ENCODE measurements at places on chromosomes 13 and 19. TPM values are rescaled to one million over a fixed set of nuclear protein-coding genes. Genes with fewer than 3 reads are reported as not detected.
A peak's percentile ranks its signal among the peaks of the same experiment; 100 is the strongest.

- DNase-seq = no peak
Observed at GRCh38 chr19:29432677-29433076, 93.1 kb upstream of the VSTM2B start.

DNA sequence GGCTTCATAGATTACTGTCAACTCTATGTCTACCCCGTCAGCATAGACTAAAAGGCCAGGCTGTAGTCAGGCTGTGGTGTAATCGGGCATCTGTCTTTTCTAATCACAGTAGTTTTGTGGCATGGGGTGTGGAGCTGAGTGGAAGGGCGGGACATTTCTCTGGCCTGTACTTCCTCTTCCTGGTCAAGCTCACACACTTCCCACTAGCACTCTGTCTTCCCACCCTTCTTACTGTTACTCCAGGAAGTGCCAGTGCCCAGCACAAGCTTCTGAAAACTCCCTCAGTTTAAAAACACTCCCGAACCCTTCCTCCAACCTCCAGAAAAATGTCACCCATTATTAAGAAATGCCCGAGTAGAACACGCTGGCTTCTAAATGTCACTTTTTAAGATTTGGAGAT lies 229.8 kb downstream of the KLF5 start:
- DNase-seq = no peak

FGF22 gene
- total RNA-seq = not detected

DNA sequence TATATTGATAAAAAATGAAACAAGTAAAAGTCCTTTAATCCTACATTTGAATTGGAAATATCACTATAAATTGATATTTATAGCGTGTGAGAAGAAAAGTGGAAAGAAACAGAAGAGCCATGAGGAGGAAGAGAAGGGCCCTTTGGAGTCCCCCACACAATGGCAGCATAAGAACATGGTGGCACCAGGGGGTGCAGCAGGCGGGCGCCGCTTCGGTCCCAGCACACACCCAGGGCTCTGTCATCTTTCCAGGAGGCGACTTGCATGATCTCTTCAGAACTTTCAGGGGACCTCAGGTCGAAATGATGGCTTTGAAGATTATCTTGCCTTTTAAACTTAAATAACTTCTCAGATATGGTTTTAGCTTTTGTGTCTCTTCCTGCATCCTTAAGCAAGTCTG lies 91.8 kb downstream of the TUBGCP3 start:
- no peak for DNase-seq

- DNase-seq = no peak
Observed at GRCh38 chr19:39115105-39115847, 10.3 kb upstream of the PAK4 start.

GRCh38 chr19:13102666-13103580 lies at the start of gene LYL1:
TSS of gene LYL1 (minus strand) at chr19:13102858. CDS start at chr19:13101171, 1,687 bp downstream.
- no peak for DNase-seq

DNA sequence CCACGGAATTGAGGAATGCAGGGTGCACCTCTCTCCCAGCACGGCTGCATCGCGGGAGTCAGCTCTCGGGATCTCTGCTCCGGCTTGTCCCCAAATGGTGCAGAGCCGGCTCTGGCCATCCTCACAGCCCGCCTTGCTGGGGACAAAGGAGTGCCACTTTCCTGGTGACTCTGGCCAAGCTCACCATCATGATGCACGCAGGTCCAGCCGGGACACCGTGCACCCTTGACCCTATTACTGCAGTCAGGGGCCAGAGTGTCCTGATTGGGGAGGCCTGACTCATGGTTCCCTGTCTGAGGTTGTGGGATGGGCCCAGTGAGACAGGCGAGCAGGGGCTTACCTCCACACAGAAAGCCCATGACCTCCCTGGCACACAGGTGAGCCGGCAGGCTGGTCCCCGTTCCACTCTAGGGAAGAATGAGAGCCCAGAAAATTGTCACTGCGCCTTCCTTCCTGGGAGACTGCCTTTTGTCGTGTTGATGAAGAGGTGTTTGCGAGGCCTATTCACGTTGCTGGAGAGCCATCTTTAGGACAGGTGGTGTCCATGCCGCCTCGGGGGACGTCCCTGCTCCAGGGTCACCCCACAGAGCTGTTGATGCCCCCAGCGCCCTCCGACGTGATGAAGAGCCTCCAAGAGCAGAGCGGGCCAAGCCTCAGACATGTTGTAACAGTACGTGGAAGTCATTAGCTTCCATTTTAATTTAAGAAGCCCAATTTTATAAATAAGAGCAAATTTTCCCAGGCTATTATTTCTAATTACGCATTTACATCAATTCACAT lies 18.5 kb upstream of the VSTM2B start:
- no peak for DNase-seq

RXFP2 gene
- not detected for total RNA-seq

CCL25 gene
- total RNA-seq = not detected

- no peak for DNase-seq
Observed at GRCh38 chr19:13220847-13221246, 70.6 kb downstream of the IER2 start.

DNA sequence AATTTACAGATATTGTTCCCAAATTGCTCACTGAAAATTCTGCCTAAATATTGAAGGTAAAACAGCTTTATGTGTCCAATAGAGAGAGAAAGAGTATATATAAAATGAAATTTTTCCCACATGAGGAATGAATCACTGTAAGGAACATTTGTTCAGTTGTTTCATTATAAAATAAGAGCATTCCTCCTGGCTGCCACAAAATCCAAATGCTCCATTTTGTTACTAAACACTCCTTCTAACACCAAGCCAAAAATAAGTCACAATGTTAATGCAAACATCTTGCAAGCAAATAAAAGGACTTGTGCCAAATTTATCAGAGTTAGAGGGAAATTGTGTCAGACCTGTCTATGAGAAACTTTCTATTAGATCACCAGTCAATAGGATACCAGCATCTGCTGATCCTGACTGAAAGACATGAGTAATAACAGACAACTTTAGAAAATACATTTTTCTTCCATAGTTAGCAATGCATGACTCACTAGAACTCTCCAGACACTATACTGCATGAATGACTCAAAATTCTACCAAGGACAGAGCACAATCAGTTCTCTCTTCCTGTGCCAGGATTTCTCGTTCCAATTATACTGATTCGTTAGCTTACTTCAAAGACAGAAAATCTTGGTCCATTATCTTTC lies 83.5 kb upstream of the FNDC3A start:
- no peak for DNase-seq

FOSB gene
- total RNA-seq = 1.2 TPM

CGB2 gene
- total RNA-seq = not detected

DMKN gene
- 19.6 TPM for total RNA-seq

DNA sequence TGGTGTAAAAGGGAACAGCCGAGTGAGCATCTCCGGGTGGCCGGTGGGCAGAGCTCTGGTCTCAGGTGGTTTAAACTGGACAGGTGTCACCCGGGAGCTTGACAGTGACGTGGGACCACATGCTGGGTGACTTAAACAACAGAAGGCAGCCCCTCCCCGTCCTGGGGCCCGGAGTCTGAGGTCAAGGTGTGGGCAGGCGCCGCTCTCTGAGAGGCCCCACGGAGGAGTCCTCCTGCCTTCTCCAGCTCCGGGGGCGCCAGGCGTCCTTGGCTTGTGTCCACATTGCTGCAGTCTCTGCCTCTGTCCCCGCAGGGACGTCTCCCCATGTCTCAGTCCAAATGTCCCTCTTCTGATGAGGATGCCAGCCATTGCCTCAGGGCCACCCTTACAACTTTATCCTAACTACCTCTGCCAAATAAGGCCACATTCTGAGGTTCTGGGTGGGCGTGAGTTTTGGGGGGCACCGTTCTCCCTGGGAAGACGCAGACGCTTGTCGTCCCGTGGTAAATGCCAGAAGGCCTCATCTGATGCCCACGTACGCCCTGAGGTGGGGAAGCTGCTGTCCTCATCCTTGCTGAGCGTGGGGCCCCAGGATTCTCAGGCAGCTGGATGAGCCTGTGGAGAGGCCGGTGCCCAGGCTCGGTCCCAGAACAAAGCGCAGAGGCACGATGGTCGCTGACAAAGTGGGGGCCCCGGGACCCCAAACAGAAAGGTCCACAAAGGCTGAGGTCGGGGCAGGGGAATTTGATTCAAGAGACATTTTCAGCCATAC lies 12.9 kb downstream of the GZMM start:
- no peak for DNase-seq

PLPP2 gene
- total RNA-seq = 138 TPM

GRCh38 chr19:2239771-2240770 lies 3.4 kb downstream of the SF3A2 start:
- DNase-seq = no peak

DNA sequence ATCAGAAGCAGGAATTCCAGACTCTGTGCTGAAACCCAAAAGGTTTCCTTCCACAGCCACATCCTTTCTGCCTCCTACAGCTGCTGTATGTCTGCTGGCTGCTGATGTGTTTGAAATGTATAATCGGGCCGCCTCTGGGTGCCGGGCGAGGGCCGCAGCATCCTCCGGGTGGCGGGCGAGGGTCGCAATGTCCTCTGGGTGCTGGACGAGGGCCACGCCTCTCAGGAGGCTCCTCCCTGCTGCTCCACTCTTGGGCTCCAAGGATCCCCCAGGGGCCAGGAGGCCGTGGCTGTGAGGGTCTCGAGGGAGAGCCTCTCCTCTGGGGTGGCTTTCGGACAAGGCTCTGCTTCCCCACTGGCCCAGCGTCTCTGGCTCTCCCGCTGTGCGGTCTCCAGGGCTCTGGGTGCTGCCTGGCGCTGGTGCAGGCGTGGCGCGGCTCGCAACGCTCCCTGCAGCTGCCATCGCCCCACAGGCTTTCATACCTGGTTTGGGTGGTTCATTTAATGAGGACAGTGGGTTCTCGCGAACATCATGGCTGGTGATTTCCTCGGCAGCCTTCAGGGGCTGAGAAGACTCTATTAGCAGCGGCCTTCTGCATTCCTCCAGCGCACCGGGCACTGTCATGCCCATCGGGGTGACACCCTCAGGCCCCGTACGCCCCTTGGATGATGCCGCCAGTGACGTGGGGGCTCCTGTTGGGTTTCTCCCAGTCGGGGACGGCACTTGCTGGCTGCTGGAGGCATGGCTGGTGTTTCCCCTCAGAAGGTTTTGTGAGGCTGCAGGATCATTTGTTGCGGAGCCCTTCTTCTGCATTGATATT lies 41.8 kb upstream of the GRTP1 start:
- DNase-seq = no peak

NCAN gene
- not detected for total RNA-seq

DNA sequence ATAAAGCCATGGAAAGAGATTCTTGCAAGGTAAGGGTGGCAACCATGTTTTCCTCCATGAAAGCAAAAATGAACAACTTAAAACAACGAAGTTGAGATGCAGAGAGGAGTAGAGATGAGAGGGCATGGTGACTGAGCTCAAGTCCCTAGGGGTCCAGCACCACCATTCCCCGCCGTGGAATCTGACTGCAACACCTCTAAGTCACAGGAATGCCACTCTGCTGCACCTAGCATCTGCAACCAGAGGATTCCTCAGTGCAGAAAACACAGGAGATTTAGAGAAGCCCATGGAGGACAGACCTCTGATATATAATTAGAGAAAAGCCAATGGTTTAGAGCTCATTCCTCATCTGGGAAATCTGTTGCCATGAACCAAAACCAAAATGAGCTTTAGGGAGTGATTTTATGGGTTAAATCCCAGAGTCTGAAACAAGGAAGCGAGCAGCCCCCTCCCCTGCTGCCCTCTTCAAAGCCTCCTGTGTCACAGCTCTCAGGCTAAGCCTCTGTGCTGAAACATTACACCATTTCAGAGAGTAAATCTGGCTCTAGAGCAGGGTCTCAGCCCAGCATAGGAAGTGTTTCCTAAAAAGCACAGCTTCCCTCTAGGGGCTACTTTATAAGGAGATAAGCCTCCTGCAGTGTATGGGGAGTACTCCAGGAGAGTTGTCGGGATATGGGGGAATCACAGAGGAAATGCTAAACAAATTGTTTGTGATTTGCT lies 1043.6 kb downstream of the UQCRFS1 start:
- DNase-seq = no peak

DNA sequence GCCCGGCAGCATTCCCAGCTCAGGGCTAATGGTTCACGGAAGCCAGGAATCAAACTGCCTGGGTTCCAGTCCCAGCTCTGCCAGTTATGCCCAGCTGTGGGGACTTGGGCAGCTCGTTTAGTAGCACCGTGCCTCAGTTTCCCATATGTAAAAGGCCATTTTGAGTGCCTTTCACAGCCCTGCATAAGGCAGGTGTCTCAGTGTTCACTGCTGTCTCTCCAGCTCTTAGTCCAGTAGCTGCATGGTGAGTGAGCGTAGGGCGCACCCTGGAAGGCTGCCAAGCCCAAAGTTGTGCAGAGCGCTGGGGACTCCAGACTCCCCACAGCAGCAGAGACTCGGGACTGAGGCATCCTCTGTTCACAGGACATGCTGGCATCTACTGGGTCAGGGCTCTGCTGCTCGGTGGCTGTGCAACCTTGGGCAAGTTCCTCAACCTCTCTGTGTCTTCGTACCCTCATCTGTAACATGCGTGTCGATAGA lies 5.5 kb downstream of the RPL28 start:
- no peak for DNase-seq

C19orf38 gene
- not detected for total RNA-seq

DNA sequence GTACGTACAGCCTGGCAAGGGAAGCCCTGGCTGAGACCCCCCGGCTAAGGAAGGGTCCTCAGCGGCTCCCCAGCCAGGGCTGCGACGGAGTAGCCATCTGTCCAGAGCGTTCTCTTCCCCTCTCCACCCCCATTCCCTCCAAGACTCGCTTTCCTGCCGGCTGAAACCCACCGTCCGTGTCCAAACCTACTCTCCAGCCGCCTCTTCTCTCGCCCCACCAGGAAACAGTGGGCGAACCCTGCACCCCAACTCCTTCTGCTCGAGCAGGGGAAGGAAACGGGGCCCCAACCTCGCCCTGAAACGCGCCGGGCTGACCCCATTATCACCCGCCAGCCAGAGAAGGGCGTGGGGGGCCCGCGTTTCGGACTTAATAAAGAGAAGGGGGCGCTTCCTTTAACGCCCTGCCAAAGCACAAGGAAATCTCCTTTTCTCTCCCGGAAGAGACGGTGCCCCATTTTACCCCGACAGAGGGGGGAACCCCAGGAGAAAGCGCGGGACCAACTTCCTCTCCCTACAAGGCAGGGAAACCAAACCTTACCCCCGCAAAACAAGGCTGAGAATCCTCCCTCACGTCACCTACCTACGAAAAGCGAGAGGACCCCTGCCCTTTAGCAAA lies 2.5 kb downstream of the ZC3H4 start:
- DNase-seq = no peak

GRCh38 chr13:47175172-47175866 lies 278.5 kb upstream of the HTR2A start:
- DNase-seq = peak; percentile 53

CDADC1 gene
- total RNA-seq = 3.1 TPM

DNA sequence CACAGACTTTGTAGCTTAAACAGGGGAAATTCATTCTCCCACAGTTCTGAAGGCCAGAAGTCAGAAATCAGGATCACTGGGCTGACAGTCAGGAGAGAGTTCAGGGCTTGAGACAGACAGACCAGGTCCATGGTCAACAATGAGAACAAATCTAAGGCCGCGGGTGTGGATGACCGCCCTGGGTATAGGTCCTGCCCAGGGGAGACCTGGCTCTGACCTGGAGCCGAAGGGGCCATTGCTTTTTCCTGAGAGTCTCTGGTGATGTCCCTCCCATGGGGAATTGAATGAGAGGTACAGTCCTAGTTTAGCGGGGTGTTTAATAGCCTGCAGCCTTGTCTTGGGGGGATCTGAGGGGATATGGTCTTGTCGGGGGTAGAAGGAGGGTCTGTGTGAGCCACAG lies 25.2 kb upstream of the FBL start:
- no peak for DNase-seq

Data from H4 (cell line).